ENCODE measurements at places on chromosomes 1 and 21.

DNA sequence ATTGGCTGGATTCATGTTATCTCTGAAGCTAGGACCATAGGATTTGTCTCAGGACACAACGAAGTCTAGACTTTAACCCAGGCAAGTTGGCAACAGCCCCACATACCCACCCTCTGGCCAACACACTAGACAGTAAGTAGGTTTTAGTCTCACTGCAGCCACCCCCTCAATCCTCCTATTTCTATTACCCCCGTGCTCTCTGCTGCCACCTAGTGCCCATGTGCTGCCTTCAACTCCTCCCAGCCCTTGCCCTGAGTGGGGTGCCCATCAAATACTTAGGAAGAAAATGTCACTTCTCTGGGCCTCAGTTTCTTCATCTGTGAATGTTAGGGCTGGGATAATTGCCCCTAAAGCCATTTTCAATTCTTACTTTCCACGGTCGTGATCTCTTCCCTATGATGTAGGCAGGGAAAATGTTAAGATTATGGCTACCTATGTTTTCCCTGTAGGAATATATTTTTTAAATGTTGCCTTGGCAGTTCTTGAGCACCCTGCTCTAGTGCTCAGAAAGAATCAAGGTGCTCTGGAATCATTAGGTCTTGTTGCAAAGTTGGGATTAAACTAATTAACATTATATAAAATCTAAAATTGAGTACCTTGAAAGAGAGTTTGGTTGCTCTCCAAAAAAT lies 213.0 kb downstream of the LMX1A start:
- DNase-seq: no peak

GRCh38 chr1:228515200-228515834 lies 28.1 kb downstream of the RNF187 start:
- no peak for DNase-seq

DNA sequence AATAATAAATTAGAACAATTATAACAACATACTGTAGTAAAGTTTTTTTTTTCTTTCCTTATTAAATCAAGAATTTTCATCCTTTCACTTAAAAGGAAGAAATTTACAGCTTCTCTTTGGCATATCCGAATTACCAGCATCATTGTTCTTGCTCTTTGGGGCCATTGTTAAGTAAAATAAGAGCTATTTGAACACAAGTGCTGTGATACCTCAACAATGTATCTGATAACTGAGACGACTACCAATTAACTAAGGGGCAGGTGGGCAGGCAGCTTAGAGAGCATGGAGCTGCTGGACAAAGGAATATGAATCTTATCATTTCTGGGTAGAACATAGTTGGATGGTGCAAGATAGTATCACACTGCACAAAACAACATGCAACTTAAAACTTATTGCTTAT lies 719.9 kb upstream of the TMPRSS15 start:
- no peak for DNase-seq

- no peak for DNase-seq
These were observed 47.4 kb downstream of the SLC30A10 start for GRCh38 chr1:219880765-219881457.

DNA sequence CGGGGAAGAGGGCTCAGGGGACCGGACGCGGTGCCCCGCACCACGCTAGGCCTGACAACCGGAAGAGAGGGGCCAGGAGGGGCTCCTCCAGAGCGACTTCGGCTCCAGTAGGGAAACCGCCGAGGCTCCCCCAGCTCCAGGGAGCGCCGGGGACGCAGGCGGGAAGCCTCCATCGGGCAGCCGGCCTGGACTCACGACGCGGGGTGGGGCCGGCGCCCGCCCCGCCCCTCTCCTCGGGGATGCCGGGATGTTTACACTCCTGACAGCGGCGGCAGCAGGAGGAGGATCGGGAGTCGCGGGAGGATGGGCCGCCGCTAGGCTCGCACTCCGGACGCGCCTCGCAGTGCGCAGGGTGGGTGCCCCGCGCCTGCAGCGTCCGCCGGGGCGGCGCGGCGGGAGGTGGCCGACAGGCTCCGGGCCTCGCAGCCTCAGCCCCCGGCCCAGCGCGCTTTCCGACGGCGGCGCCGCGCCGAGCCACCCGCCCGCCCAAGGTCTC lies at the start of gene NEK7:
TSS of gene NEK7 (plus strand) at position 254 of the 496 bp plus-strand sequence. CDS start 75,583 bp downstream, outside the sequence.
- peak; percentile 71 for DNase-seq

DNA sequence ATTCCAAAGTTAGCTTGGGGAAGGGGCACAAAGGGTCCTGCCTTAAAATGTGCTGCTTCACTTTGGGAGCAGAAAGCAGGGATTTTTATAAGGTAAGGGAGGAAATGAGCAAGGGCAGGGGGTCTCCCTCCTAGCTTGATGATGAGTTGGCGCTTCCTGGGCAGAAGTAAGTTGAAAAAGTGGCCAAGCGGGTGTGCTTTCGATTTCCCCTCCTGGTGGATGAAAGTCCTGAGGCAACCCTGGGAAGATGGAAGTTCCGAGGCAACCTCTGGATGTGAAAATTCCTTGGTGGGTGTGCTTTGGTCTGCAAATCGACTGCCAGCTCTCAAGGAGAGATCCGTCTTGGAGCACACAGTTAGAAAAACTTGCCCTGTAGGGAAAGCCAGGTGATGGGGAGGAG lies 41.7 kb upstream of the CD2 start:
- DNase-seq: no peak

GRCh38 chr1:25173809-25174340 lies 58.4 kb downstream of the SYF2 start:
- DNase-seq: no peak

DNA sequence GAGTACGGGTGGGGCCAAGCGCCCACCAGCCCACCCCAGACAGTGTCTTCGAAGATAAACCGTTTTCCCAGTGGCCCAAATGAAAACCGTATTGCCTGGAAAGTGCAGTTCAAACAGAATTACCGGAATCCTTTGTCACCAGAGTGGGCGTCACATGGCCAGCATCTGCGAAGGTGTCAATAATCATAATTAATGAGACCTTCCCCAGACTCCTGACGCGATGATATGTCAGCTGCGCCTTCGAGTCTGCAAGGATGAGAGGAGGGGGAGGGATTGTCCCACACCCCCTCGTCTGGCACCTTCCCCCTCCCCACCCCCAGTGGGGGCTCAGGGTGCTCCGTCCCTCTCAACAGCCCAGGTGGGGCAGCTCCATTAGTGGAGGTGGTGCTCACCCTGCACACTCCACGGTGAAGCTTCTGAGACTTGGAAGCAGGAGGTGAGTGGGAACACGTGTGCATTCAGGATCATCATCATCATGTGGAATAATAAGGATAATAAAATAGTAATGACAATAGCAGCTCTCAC lies 215.1 kb downstream of the PTPRU start:
- DNase-seq: no peak

- DNase-seq: no peak
These were observed 337.3 kb downstream of the PRDM2 start for GRCh38 chr1:14037101-14037847.

GRCh38 chr1:209646558-209646957 lies 5.7 kb downstream of the LAMB3 start:
- no peak for DNase-seq

DNA sequence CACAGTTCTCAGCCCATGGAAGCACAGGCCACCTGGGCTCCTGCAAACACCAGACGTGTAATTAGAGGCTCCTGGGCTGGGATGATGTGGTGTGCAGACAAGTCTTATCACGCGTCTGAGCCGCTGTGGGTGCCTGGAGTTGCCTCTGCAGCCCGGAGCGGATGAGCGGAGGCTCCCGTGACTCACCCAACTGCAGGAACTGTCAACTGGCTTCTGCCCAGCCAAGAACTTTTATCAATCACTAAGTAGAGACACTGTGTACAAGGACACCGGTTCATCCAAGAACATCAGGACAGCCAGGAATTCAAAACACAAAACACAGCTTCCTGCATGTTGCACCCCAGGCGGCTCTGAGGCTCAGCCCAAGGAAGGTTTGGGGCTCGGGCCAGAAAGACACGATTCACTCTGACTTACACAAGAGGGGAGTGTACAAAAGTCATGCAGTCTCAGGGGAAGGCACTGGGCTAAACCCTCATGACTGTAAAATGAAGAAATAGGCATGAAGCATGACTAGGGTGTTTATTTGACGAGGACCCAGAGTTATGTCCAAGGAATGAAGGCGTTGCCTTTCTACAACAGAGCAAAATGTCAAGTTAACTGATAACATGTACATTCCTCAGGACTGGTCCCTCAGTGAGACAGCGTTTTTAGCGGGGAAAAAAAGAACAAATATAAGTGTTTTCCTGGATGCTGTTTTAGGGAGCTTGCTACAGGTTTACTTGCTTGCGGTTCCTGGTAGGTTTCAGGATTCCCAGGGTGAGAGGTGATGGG lies 21.1 kb downstream of the ERRFI1 start:
- DNase-seq: no peak
